ENCODE measurements at places on chromosomes 13 and 19. TPM values are rescaled to one million over a fixed set of nuclear protein-coding genes. Genes with fewer than 3 reads are reported as not detected.

DNA sequence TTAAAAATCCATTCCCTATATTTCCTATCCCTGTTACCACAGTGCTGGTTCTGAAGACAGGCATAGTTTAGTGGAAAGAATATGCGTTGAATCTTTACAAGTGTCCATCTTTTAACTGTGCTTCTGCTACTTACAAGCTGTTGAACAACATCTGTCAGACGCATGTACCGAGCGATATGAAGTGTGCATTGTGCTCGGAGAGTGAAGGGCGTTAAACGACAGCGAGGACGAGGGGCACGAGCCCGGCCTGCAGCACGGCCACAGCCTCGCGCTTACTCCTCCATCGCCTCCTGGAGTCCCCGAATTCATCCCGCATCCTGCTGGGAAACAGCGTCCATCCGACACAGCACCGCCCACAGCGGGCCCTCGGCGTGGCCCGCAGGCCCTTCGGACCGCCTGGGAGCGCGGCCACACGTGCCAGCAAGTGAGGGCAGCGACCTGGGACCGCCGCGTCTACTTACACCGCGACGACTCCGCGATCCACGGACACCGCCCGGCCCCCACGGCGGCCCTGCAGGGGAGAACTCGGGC lies 514 bp downstream of the PCID2 start:
- H3K4me1 ChIP-seq = peaks cover 71% of the 10 kb centered on the region
- no peak for DNase-seq
- H3K27ac ChIP-seq = peak overlapping the region; percentile 79

GRCh38 chr19:46487178-46487801 lies 8.4 kb downstream of the PNMA8B start:
- no peak for DNase-seq
- no peak overlapping the region for H3K27ac ChIP-seq
- no peak overlapping the region for H3K4me3 ChIP-seq
- peaks cover 84% of the 10 kb centered on the region for H3K27me3 ChIP-seq

- peaks cover 60% of the 10 kb centered on the region for H3K4me1 ChIP-seq
- H3K27me3 ChIP-seq = no peaks in the 10 kb centered on the region
- peak; percentile 89 for DNase-seq
- peak overlapping the region; percentile 91 for H3K27ac ChIP-seq
- peak overlapping the region; percentile 56 for H3K4me3 ChIP-seq
- H3K36me3 ChIP-seq = no peaks in the 10 kb centered on the region
Observed at GRCh38 chr19:14505488-14506239, 9.7 kb upstream of the GIPC1 start.

GRCh38 chr13:111474136-111475002 lies 153.9 kb downstream of the TEX29 start:
- no peaks in the 10 kb centered on the region for H3K4me1 ChIP-seq
- no peaks in the 10 kb centered on the region for H3K27me3 ChIP-seq
- no peak overlapping the region for H3K27ac ChIP-seq
- no peaks in the 10 kb centered on the region for H3K36me3 ChIP-seq
- no peak for DNase-seq

DNA sequence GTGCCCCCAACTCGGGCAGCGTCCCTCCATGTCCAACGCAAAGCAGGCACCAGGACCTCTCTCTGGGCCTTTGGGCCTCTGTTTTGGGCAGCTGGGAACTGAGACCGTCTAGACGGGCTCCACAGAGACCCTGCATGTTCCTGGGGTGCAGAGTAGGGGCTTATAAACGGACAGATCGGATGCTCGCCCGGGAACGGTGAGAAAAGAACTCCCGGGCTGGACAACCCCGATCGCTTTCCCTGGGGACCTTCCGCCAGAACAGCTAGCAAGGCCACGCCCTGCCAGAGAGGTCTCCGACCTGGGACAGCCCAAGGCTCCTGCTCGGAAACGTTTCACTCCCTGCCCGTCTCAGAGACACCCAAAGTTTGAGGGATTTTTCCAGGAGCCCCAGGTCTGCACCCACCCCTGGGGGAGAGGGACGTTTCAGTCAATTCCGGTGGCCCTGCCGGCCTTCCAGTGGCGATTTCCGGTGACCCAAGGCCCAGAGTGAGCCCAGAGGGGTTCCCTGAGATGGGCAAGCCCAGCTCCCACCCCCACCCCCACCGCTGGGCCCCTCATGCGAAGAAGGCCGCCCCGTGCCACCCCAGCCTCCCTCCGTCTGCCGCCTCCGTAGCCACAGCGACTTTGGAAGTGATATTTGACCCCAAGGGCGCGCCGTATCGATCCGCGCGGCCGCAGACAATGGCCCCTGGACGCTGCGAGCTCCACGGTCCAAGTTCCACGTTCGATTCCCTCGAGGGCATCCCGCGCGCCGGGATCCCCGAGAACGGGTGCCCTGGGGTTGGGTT lies 1.7 kb downstream of the NR2F6 start:
- no peak overlapping the region for H3K27ac ChIP-seq
- H3K36me3 ChIP-seq = no peaks in the 10 kb centered on the region
- H3K4me3 ChIP-seq = peak overlapping the region; percentile 73
- H3K27me3 ChIP-seq = peaks cover 9% of the 10 kb centered on the region

DNA sequence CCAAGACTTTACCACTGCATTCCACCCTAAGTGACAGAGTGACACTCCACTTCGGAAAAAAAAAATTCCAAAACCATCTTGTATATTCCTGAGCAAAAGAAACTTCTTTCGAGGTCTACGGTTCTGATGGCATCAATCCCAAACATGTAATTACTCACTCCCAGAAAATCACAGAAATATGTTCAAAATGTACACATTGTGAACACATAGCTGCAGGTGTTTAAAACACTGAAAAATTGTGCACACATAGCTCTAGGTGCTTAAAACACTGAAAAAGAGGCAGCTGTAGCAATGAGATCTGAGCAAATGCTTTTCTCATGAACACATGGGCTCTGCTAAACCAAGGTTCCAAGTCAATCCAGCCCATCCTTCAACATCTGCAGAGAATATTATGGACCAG lies 14.0 kb upstream of the ZNF468 start:
- no peak for DNase-seq
- H3K27ac ChIP-seq = no peak overlapping the region
- peaks cover 14% of the 10 kb centered on the region for H3K36me3 ChIP-seq
- H3K4me3 ChIP-seq = no peak overlapping the region
- no peaks in the 10 kb centered on the region for H3K4me1 ChIP-seq

Gene ZNF528
- 7.5 TPM for total RNA-seq

Gene SIGLEC10
- 0.38 TPM for total RNA-seq

Gene STOML3
- not detected for total RNA-seq

Data from activated T-cell treated with anti-CD3 and anti-CD28 coated beads, Interleukin-2, amount 50 U/mL, for 72 hours (primary cell).